ENCODE measurements at places on chromosomes 4 and X.

DNA sequence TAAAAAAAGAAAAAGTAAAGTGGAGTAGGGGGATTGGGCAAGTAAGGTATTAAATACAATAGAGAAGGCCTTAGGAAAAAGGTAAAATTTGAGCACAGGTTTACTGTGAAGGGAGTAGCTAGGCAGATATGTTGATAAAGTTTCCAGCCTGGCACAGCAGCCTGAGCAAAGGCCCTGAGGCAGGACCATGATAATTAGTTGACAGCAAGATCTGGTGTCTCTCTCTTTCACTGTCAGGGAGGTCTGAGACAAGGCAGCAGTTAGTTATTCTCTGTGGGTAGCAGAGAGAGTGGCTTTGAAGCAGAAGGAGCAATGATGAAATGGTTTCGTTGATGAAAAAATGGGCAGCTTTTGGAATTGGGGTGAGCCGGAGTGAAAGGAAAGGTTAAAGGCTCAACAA lies 119.5 kb downstream of the KDR start:
- DNase-seq, result no peak

GRCh38 chr4:60522265-60522664 lies 677.9 kb upstream of the ADGRL3 start:
- DNase-seq, result no peak

DNA sequence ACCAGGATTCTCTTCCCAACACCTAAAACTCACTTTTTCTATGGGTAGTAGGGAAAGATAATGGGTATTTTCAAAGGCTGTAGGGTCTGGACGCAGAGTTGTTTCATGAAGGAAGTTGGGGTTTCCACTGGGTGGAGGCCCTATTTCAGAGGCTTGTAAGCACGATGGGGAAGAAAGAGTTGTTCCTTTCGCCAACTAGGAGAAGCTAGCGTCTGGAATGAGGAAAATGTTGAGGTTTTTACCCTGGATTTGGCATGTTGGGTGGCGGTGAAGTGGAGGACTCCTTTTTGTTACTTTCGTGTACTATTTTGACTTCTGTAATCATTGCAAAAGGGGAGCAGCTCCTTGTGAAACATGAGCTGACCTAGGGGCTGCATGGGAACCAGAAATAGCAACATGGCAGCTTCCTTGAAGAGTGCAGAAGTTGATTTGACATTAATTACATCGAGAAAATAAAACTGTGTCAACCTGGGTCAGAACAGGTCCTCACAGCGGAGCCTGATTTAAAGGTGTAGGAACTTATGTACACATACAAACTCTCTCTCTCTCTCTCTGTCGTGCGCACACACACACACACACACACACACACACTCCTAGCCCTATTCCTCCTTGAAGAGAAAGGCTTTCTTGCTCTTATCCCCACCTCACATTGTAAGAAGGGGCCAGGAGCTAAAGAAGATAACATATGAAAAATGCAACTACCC lies 19.1 kb downstream of the VSIG4 start:
- DNase-seq, result no peak

DNA sequence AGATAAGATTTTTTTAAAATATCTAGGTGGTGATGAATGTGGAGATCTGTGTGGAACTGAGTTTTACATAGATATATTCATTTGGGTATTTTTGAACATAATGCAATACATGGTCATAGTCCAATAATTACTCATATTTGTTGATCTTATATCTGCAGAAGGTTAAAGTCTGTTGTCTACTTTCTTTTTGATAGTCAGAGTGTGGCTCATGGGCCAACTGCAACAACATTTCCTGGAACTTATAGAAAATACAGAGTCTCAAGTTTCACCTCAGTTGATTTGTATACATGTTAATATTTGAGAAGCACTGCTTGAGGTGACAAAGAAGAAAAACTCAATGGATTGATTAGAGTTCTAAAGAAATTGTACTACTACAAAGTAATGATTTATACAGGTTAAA lies 408.4 kb downstream of the ARAP2 start:
- no peak for DNase-seq

- no peak for DNase-seq
Observed at GRCh38 chr4:173057901-173058300, 110.7 kb upstream of the GALNT7 start.
